ENCODE measurements at places on chromosomes 1 and 21.

GRCh38 chr21:40466893-40467483 lies 380.0 kb downstream of the DSCAM start:
- no peaks in the 10 kb centered on the region for H3K36me3 ChIP-seq
- H3K27ac ChIP-seq: no peak overlapping the region
- H3K4me1 ChIP-seq: no peaks in the 10 kb centered on the region
- no peak for DNase-seq
- no peaks in the 10 kb centered on the region for H3K27me3 ChIP-seq

- no peaks in the 10 kb centered on the region for H3K4me1 ChIP-seq
- no peaks in the 10 kb centered on the region for H3K36me3 ChIP-seq
- DNase-seq: no peak
- no peak overlapping the region for H3K4me3 ChIP-seq
- H3K27ac ChIP-seq: no peak overlapping the region
- peaks cover 11% of the 10 kb centered on the region for H3K27me3 ChIP-seq
Measured at GRCh38 chr1:230385158-230385450, 41.0 kb downstream of the PGBD5 start.

GRCh38 chr1:151817353-151817730 lies 12.1 kb upstream of the LINGO4 start:
- no peak overlapping the region for H3K4me3 ChIP-seq
- H3K4me1 ChIP-seq: peaks cover 4% of the 10 kb centered on the region
- H3K27me3 ChIP-seq: peaks cover 18% of the 10 kb centered on the region

DNA sequence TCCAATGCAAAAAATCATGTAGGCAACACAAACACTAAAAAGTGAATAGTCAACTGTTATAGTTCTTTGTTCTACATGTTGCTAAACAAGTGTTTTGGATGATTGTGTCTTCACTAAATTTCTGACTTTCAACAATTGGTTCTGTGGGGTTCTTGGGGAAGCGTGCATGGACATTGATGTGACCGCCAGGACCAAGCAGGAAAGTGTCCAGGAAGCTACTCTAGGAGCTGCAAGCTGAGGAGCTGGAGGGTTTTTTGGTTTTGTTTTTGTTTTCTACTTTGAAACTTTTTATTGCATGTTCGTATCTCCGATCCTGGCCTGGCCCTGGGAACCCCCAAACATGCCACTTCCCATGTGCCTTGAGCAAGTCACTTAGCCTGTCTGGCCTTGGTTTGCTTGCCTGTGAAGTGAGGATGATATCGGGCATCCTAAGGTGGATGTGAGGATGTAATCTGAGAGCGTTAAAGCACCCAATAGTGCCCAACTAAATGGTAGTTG lies 8.0 kb downstream of the TMPRSS3 start:
- H3K27me3 ChIP-seq: peaks cover 22% of the 10 kb centered on the region

DNA sequence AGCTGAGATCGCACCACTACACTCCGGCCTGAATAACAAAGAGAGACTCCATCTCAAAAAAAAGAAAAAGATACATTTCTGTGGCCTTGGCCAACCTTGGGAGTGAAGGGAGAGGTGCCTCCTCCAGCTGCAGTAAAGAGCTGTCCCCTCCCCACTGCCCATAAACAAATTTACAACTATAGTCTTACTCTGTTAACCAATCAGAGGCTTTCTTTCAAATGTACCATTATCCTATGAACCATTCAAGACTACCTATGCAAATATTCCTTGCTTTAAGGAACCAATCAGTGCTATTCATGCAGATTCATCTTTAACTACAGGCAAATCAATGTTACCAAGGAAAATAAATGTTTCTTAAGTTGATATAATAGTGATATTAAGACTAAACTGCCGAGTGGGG lies 1.0 kb downstream of the CELA2B start:
- no peak overlapping the region for H3K27ac ChIP-seq
- no peak for DNase-seq
- H3K36me3 ChIP-seq: peaks cover 6% of the 10 kb centered on the region

GRCh38 chr1:26412180-26412840 lies 1.7 kb downstream of the LIN28A start:
- peaks cover 38% of the 10 kb centered on the region for H3K27me3 ChIP-seq
- peaks cover 10% of the 10 kb centered on the region for H3K4me1 ChIP-seq
- H3K27ac ChIP-seq: no peak overlapping the region
- H3K4me3 ChIP-seq: no peak overlapping the region
- no peaks in the 10 kb centered on the region for H3K36me3 ChIP-seq

GRCh38 chr1:86914601-86914997 lies at the start of gene HS2ST1:
TSS of gene HS2ST1 (plus strand) at chr1:86914635.
- H3K36me3 ChIP-seq: peaks cover 17% of the 10 kb centered on the region
- H3K4me1 ChIP-seq: peaks cover 25% of the 10 kb centered on the region
- H3K27me3 ChIP-seq: no peaks in the 10 kb centered on the region

DNA sequence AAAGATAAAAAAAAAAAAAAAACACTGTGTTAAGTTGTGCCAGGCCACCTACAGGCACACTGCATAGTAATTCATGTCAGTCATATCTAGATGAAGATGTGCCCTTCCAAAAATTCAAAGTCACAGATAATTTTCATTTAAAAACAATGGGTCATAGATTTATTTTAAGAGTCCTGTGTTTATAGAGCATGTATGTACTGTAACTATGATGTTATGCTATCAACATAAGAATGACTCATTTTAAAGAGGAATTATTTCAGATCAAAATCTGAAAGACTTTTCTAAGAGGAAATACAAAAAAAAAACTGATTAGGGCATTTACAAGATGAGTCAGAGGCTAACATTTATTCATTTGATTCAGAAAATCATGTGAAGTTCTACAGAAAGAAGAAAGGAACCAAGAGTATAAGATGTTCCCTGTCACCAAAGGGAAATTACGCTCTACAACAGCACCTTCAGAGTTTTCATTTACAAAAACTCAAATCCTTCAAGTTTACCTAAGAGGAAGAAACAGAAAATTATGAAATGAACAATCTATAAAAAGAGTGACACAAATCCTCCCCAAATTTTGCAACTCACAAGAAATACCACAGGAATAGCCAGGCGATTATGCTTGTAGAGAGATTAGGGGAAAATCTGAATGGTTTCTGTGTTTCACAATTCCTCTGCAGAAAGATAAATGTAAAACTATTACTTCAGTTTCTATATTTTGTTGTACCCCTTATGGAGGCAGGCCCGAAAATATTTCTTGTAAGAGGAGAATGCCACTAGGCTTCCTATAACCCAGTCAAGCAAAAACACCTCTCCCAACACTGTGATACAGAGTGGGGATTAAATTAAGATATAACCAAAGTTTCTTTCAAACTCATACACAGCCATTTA lies 13.8 kb downstream of the TP53BP2 start:
- H3K4me3 ChIP-seq: no peak overlapping the region
- peaks cover 2% of the 10 kb centered on the region for H3K36me3 ChIP-seq
- H3K27me3 ChIP-seq: no peaks in the 10 kb centered on the region
- DNase-seq: no peak

GRCh38 chr1:21368515-21369289 lies 71.2 kb upstream of the NBPF3 start:
- H3K27me3 ChIP-seq: no peaks in the 10 kb centered on the region
- peaks cover 14% of the 10 kb centered on the region for H3K4me1 ChIP-seq
- no peak overlapping the region for H3K4me3 ChIP-seq
- DNase-seq: peak; percentile 60

GRCh38 chr1:159798893-159799292 lies 3.3 kb upstream of the FCRL6 start:
- H3K36me3 ChIP-seq: no peaks in the 10 kb centered on the region
- H3K27me3 ChIP-seq: peaks cover 17% of the 10 kb centered on the region
- H3K4me3 ChIP-seq: no peak overlapping the region
- peak; percentile 46 for DNase-seq
- no peak overlapping the region for H3K27ac ChIP-seq
- peaks cover 5% of the 10 kb centered on the region for H3K4me1 ChIP-seq

DNA sequence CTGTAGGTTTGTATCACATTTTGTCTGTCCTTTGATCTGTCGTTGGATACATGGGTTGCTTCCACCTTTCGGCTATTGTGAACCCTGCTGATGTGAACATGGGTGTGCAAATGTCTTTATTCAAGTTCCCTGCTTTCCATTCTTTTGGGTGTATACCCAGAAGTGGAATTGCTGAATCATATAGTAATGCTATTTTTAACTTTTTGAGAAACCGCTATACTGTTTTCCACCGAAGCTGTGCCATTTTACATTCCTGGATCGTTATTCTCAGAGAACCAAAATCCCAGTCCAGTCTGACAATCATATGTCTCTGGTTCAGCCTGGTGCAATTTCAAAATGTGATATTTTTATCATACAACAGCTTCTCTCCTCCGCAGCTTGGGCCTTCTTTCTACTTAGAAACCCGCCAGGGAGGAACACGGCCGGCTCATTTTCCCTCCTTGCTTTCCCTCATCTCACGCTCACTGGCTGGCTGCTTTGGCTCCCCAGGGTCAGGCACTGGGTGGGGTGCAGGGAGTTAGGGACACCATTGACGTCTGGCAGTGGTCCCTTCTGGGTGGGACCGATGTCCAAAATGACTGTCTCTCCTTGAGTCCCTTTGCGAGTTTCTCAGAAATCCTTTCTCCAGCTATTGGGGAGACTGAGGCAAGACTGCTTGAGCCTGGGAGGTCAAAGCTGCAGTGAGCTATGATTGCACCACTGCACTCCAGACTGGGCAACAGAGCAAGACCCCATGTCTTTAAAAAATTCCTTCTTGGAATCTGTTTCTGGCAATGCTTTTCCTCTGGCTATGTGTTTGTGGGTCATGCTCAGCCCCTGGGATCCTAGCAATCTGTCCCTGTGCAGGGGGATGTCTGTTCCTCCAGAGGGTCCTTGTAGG lies 73.5 kb upstream of the AKT3 start:
- H3K4me3 ChIP-seq: no peak overlapping the region
- H3K36me3 ChIP-seq: no peaks in the 10 kb centered on the region
- no peak for DNase-seq
- no peak overlapping the region for H3K27ac ChIP-seq
- no peaks in the 10 kb centered on the region for H3K4me1 ChIP-seq

DNA sequence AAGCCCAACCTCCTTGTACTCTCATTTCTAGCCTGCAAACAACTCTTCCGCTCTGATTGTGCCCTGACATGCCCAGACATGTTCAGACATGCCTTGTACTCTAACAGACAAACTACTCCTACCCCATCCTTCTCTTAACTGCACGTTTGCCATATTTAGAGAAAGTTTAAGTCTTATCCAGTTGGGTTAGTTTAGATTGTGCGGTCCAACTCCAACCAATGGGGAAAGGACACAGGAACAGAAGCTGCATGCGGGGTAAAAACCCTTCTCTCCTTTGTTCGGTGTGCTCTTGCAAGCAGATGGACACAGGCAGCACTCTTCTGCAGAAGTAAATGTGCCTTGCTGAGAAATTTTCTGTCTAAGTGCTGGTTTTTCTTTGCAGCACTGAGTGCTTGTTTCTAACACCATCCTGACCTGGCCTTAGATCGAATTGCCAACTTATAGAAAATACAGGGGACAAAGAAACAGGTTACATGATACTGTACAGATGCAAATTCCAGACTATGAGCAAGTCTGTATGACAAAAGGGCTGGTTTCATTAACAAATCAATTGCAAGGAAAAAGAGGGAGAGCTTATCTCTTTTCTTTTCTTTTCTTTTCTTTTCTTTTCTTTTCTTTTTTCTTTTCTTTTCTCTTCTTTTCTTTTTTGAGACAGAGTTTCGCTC lies 35.8 kb upstream of the IFNGR2 start:
- DNase-seq: no peak
- no peak overlapping the region for H3K4me3 ChIP-seq
- no peaks in the 10 kb centered on the region for H3K27me3 ChIP-seq
- H3K4me1 ChIP-seq: peaks cover 28% of the 10 kb centered on the region

DNA sequence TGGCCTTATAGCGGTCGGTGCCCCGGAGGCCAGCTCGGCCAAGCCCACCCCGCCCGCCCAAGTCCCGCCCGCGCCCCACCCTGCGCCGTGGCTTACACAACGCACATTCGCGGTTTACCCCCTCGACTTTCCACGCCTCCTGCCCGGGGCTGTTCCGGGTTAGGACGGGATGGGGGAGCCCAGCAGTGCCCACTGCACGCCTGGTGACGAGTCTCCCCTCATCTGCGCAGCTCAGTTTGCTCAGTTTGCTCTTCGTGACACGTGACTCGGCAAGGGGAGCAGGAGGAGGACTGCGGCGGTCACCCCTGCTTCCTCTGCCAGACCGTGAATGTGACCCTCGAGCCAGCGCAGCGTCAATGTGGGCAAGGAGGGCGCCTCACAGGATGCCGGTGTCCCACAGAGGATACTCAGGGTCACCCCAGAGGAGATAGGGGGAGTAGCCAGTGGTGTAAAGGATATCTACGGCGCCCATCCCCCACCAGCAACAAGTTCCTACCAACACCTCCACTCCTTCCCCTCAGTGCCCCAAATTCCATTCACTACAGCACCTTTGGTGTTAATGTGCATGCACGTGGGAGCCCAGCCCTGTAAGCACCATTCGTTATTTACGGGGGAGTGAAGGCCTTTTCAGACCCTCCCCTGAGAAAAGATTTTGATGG lies 350 bp upstream of the S100A6 start:
- peak overlapping the region; percentile 93 for H3K4me3 ChIP-seq
- H3K27me3 ChIP-seq: no peaks in the 10 kb centered on the region
- H3K27ac ChIP-seq: peak overlapping the region; percentile 95
- H3K36me3 ChIP-seq: peaks cover 4% of the 10 kb centered on the region
- peak; percentile 58 for DNase-seq
- H3K4me1 ChIP-seq: peaks cover 56% of the 10 kb centered on the region

DNA sequence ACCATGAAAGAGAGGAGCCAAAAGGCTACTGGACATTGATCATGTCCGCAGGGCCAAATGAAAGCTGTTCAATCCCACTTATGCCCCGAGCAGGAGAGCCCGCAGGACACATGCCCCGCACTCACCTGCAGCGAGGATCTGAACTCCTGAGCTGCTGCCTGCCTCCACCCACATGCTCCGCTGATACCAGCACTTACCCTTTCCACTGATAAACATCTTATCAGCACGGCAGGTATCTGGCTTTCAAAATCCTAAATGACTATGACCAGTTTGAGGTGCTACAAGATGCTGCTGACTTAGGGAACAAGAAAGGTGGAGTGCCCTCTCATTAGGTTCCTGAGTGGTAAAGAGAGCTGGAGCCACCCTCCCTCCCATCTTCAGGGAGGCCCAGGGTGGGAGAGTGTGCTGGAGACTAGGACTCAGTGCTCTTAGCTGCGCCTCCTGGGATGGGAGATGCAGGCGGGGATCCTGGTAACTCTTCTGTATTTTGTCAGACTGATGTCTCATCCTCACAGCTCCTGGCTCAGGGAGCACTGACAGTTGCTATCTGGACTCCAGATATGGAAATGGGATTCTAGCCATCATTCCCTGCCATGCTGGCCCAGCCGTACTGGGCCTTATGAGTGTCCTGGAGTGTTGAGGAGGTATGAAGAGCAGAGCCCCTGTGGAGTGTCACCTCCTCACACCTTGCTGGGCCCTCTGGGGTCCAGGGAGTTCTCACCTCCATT lies 86.4 kb upstream of the F3 start:
- H3K27me3 ChIP-seq: peaks cover under 1% of the 10 kb centered on the region
- no peak overlapping the region for H3K27ac ChIP-seq
- H3K4me3 ChIP-seq: no peak overlapping the region
- DNase-seq: no peak

GRCh38 chr1:15280416-15280815 lies 33.4 kb downstream of the FHAD1 start:
- H3K27ac ChIP-seq: no peak overlapping the region
- no peak overlapping the region for H3K4me3 ChIP-seq
- no peaks in the 10 kb centered on the region for H3K4me1 ChIP-seq
- no peak for DNase-seq
- peaks cover 12% of the 10 kb centered on the region for H3K27me3 ChIP-seq
- no peaks in the 10 kb centered on the region for H3K36me3 ChIP-seq

GRCh38 chr1:229383961-229384360 lies 41.1 kb upstream of the CCSAP start:
- H3K27ac ChIP-seq: no peak overlapping the region
- H3K36me3 ChIP-seq: no peaks in the 10 kb centered on the region
- H3K4me1 ChIP-seq: peaks cover 2% of the 10 kb centered on the region
- no peak for DNase-seq
- H3K4me3 ChIP-seq: no peak overlapping the region

GRCh38 chr1:22364326-22364650 lies 87.4 kb upstream of the ZBTB40 start:
- H3K27me3 ChIP-seq: peaks cover 20% of the 10 kb centered on the region
- DNase-seq: no peak
- no peak overlapping the region for H3K27ac ChIP-seq

Measured in memory B cell (primary cell).